ENCODE measurements at places on chromosomes 7 and 10.

DNA sequence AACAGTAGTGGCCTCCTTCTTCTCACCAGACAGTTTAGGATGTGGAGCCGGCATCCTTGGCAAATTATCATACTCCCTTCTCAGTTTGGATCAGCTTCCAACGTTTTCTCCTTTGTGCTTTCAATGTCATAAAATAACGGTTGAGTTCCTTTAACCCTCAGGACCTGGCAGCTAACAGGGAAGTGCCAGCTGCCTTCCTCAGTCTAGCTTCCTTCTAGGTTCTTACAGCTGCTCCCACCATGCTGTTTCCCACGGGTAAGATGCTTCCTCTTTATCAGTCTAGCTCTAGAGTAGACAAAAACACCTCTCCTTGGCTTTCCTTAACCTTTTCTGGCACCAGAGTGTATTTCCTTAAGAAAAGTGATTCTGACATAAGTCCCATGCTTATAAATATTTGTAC, 33.2 kb downstream of the BLVRA start:
- DNase-seq = no peak

DNA sequence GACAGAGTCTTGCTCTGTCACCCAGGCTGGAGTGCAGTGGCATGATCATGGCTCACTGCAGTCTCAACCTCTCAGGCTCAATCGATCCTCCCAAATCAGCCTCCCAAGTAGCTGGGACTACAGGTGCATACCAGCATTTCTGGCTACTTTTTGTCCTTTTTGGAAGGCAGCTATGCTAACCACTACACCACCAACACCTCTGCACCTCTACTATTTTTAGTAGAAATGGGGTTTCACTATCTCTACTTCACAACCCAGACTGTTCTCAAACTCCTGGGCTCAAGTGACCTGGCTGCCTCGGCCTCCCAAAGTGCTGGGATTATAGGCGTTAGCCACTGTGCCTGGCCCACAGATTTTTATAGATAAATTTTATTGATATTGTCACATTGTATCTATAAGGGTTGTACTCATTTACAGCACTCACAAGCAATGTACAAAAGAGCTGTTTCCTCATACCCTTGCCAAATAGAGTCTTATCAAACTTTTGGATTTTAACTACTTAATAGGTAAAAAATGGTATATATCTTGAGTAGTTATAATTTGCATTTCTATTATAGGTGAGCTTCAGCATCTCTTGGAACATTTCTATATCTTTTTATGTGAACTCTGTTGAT, 23.7 kb downstream of the PRR15 start:
- no peak for DNase-seq

DNA sequence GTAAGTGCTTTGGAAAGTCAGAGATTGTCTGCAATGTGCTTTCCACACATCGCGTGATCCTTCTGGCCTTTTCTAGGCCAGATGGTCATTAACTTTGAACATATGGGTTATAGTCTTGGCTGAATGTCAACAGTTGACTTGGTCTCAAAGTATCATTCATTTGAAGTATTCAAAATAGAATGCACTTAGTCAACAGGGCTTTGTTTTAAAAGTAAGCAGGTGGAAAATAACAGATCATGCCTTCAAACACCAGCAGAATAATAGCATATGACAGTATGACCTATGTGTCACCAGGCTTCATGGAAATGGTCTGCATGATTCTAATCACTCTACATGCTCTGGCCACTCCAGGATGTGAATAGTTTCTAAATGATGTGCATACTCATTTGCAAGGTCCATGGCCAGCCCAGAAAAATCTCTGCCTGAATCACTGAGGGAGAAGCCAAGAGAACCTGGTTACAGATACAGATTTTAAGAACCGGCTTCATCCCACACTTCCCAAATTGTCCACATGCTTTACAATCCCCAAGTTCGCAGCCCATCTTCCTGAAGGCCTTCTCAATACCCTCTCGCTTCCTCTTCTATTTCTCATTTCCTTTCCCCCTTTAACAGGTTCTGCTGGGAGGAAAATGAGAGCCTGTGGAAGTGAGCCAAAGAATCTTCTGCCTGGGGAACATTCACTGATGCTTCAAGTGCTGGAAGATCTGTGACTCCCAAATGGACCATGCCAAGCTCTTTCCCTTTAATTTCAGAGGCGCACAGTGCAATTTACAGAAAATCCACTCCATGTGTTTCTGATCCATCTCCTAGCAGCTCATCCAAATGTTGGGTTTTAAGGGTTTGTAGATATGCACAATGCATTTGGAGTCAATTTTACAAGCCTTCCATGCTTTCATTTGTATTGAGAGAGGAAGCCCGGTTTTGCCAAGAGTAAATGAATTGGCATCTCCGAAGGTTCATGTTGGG, 122.8 kb upstream of the GDF10 start:
- DNase-seq = no peak

- DNase-seq = no peak
Observed at GRCh38 chr7:108535257-108535656, 9.3 kb upstream of the PNPLA8 start.

GRCh38 chr10:43390759-43391158, 18.2 kb downstream of the HNRNPF start:
- no peak for DNase-seq

- DNase-seq = no peak
Observed at GRCh38 chr7:100861616-100861985, 5.6 kb upstream of the TRIP6 start.

- DNase-seq = no peak
Observed at GRCh38 chr10:1153805-1154351, 97.7 kb downstream of the WDR37 start.

- no peak for DNase-seq
Observed at GRCh38 chr10:92113911-92114600, 176.8 kb downstream of the CPEB3 start.

DNA sequence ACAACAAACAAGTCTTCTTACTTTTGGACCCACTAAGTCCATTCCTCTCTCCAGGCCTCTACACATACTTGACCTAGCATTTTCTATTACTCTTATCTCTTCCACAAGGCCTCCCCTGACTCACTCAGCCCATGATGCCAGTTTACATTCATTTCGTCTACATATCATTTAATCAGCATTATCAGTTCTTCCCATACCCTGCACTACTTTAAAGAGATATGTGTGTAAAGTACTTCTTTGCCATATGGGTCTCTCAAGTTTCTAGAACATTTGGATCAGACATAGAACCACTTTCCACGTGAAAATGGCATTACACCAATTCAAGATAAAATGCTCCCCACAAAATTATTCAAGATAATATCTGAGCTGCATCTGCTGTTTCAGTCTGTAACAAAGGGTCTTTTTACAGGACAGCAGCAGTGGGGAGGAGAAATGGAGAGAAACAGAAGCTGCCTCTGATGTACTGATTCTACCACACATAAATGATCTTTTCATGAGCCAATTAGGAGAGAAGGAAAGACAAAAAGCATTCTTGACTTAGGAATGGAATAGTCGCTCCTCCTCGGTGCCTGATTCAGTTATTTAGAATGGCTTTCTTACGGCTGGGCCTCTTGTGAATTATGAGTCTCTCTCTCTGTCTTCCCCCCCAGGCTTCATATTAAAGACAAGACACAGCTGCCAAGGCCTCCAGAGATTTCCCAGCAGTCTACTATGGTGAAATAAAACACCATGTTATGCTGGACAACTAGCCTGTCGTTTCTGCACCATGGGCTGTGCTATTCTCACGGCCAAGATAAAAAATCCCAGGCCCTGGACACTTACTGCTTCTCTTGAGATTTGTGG, 46.9 kb upstream of the SEPTIN7 start:
- no peak for DNase-seq

DNA sequence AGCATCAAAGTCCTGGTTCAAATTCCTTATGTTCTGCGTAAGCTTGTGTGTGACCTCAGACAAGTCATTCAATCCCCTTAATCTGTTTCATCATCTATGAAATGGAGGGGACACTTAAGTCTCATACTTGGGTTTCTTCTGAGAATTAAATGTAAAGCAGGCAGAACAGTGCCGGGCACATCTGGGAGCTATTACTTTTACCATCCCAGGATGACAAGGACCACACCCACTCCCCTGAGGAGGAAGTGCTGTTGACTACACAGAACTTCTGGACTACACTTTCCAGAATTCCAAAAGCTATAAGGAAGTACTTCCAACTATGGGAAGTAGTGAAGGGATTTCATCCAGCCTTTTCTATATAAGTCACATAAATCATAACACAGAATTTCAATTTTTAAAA, 294.9 kb downstream of the IPMK start:
- no peak for DNase-seq

DNA sequence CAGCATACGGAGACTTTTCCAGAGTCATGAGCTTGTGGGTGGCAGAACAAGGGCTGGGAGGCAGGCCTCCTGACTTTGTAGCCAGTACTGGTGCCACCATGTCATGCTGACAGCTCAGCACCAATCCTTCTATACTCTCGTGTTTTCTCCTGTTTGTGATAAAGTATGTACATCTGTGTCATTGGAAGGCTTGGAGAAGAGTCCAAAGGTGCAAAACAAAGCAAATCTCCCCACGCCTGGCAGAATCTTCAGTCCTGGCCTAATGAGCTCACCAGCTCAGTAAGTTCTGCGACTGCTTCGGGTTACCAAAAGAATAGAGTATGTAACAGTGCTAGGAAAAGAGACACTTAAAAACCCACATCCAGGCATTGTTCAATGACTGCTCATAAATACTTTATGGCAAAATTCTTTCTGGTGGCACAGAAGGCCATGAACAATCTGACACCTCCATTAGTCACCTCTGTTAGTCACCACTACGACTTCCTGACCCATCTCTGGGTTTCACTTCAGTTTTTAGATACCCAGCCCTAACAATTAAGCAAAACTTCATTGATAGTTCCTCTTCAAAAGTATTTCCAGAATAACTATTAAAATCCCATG, 24.5 kb downstream of the STEAP1 start:
- peak; percentile 29 for DNase-seq

DNA sequence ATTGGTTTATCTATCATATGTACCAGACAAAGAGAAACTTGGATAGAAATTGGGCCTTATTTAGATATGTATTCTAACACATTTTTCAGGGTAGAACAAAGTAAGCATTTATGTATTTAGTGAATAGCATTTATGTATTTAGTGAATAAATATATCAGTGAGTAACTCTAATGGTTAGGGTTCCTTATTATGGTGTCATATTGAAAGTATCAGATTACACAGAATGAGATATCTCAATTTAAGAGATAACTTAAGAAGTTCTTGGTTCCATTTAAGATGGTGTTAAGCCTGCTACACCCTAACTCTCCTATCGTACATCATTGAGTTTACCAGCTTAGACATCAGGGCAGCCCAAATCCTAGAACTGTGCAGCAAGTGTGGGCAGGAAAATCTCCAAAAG, 35.9 kb upstream of the DMTF1 start:
- no peak for DNase-seq

GRCh38 chr7:18499407-18500177, 4.0 kb downstream of the HDAC9 start:
- no peak for DNase-seq

GRCh38 chr10:69449841-69450240, 1.4 kb upstream of the TSPAN15 start:
- DNase-seq = peak; percentile 60

- DNase-seq = no peak
Observed at GRCh38 chr7:100432621-100433275, 3.1 kb downstream of the MEPCE start.

DNA sequence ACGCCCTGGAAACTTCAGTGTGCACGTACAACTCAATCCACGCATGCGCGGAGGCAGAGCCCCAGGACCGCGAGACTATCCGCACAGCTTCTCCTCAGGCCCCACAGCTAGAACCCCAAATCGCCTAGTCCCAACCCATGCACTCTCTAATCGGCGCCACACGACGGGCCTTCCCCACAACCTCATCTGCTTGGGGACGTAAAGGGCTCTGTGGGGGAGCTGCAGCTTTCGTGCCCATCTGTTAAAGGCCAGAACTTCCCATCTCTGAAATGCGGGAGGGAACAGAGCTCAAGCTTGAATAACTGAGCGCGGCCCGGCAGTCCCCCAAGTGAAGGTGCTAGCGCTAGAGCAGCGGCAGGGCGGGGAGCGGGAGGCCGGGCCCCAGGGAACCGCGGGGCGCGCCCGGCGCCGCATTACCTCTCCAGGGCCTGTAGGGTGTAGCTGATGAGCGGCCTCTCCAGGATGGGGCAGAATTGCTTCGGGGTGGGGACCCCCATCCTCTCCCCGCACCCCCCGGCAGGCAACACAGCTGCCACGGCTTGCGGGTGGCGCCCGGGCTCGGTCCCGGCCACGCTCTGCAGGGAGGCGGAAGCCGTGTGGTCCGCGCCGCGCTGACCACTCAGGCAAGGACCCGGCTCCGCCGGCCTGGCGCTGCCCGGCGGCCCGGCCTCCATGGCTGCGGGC, 547 bp downstream of the CRPPA start:
- peak; percentile 85 for DNase-seq

- DNase-seq = no peak
Observed at GRCh38 chr10:48221814-48222213, 52.7 kb downstream of the FRMPD2 start.

DNA sequence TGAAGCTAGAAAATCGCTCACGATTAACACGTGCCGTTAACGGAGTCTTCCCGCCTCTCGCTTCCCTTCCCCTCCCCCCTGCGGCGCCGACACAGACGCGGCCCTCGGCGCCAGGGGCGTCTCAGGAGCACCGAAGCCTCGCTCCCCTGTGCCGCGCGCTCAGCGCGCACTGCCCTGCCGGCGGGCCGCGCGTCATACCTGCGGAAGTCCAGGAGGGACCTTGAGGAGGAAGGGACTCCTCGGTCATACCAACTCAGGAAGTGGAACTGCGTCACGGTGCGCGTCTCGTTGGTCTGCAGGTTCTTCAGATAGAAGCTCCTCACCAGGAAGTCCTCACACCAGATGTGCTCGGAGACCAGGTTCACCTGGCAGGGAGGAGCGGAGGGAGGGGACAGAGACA, 239.6 kb downstream of the DNAJB6 start:
- peak; percentile 52 for DNase-seq

DNA sequence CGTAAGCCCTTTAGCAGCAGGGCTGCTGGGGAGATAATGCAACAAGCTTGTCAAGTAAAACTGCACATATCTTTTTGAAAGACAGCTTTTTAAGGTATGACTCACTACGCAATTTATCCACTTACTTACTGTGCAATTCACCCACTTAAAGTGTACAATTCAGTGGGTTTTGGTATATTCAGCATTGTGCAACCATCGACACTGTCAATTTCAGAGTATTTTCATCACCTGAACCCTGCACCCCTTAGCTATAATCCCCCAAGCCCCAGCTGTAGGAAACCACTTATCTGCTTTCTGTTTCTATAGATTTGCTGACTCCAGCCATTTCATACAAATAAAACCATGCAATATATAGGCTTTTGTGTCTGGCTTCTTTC, 168.0 kb downstream of the PTPN20 start:
- no peak for DNase-seq

GRCh38 chr7:98202367-98203195, 8.7 kb upstream of the BHLHA15 start:
- DNase-seq = peak; percentile 94

DNA sequence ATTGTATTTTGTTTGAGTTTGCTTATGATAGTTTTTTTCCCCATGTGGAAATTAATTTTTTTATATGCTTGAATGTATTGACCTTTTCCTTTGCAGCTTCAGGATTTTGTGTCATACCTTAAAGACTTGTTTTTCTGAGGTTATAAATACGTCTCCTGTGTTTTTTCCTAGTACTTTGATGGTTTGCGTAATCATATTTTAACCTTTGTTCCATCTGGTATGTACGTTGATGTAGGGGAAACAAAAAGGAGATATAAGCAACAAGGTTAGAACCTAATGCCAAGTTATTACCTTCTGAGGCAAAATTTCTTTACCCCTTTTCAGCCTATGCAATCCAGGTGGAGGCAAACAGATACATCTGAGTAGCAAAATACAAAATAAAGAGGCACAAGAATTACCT, 17.9 kb downstream of the FGL2 start:
- no peak for DNase-seq

- DNase-seq = peak; percentile 39
Observed at GRCh38 chr10:120824881-120825309, 26.3 kb upstream of the WDR11 start.

GRCh38 chr10:95963991-95964389, 56.2 kb downstream of the CC2D2B start:
- DNase-seq = no peak

All from GM20000 (cell line).